GM23248 (cell line): ENCODE measurements at places on chromosomes 7 and 10.

DNA sequence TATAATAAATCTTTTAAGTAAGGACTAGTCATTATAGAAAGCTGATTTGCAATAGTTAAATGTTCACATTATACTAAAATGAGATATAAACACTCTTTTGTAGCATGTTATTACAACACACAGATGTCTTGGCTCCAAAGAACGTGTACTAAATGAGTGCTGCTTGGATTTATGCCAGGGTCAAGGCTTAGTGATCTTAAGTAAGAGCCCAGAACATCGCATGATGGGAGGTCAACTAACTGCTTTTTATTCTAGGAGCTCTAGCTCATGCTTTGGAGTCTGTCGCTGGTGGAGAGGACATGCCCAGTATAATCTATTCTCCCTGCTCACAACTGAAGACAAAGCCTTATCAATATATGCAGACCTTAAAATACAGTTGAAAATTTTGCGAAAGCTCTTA, 315.1 kb downstream of the BBS9 start:
- DNase-seq: peak; percentile 16

DNA sequence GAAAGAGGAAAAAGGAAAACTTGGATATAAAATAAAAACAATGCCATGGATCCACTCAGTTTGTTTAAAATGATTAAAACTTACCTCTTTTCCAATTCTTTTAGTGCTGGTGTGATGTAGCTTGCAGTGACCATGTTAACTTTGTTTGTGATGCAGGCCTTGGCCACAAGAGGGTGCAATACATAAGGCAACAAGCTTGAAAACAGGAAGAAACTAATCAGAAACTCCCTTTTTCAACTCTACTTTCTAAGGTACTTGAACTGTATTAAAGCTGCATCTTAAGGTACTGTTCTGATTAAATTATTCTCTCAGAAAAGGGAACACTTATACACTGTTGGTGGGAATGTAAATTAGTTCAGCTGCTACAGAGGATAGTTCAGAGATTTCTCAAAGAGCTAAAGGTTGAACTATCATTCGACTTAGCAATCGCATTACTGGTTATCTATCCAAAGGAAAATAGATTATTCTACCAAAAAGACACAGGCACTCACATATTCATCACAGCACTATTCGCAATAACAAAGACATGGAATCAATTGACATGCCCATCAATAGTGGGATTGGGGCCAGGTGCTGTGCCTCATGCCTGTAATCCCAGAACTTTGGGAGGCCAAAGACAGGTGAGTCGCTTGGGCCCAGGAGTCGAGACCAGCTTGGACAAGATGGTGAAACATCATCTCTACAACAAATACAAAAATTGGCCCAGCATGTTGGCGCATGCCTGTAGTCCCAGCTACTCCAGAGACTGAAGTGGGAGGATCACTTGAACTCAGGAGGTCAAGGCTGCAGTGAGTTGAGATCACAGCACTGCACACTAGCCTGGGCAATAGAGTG, 50.9 kb downstream of the AASS start:
- peak; percentile 64 for DNase-seq

DNA sequence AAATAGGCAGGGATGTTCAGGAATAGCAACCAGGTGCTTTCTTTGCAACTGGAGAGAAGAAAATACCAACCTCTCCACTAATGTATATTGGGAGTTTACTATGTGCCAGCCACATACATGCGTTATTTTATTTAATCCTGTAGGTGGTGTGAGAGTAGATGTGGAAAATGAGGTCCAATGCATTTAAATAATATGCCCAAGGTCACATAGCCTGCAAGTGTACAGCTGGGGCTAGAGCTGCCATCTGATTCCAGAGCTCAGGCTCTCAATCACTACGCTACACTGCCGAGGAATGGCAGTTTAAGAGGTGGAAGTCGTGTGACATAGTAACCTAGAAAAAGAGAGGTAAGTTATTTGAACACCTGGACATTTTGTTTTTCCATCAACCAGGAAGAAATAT, 277.0 kb downstream of the EXOC4 start:
- DNase-seq: no peak

DNA sequence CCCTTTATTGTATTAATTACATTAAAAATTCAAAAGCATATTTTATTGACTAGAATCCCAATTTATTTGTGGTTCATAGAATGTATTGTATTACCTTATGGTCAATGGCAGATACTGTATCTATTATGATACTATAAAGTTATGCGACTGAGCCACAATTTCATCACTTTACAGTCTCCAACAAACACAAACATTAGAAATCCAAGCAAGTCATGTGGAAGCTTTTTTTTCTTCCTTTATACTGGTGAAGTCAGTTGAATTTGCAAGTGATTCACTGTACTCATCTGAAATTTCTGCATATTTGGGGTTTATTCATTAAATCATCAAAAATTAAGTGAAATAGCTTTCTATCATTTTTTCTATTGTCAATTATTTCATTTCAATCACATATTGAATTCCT, 54.3 kb downstream of the BMPER start:
- peak; percentile 40 for DNase-seq

- no peak for DNase-seq
Observed at GRCh38 chr10:51066231-51066630, 8.1 kb upstream of the PRKG1 start.
